T-helper 1 cell treated with Interleukin-12 subunit alpha and Interleukin-12 subunit beta and Interleukin-4 antibody, amounts not matched to agents 30 ng/mL and 1 ng/mL, for 36 hours (primary cell): ENCODE measurements at places on chromosomes 6 and 20. TPM values are rescaled to one million over a fixed set of nuclear protein-coding genes. Genes with fewer than 3 reads are reported as not detected.

The MAP3K5 gene
- total RNA-seq, result 37.2 and 38.3 TPM in 2 replicates

The C6orf132 gene
- total RNA-seq, result 0.07 and 0.15 TPM in 2 replicates

The CDH26 gene
- 0.59 and 1.1 TPM in 2 replicates for total RNA-seq

The TAGAP gene
- 42.2 and 43.7 TPM in 2 replicates for total RNA-seq

The TGM3 gene
- total RNA-seq, result not detected in 2 replicates

The GNMT gene
- total RNA-seq, result 0.71 and 1.3 TPM in 2 replicates

The MOG gene
- not detected in 2 replicates for total RNA-seq

The MAS1 gene
- total RNA-seq, result not detected in 2 replicates

The PGC gene
- not detected in 2 replicates for total RNA-seq
